BJ (cell line): ENCODE measurements at places on chromosomes 6 and 20. TPM values are rescaled to one million over a fixed set of nuclear protein-coding genes. Genes with fewer than 3 reads are reported as not detected.

DNA sequence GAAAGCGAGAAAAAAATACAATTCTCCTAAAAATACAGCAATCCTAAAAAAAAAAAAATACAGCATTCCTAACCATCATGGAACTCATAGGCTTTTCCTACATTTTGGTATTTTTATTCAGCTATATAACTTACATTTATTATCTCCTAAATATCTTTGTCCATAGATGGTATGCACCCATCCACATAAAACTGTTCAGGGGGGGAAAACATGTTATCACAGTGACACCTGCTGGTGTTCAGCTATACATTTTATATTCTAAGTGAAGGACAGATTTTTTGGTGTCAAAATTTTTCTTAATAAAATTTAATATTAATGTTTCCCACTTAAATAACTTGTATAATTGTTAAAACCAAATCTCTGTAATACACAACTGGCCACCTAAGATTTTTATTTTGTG, 58.0 kb downstream of the BLOC1S5 start:
- no peak for DNase-seq

DNA sequence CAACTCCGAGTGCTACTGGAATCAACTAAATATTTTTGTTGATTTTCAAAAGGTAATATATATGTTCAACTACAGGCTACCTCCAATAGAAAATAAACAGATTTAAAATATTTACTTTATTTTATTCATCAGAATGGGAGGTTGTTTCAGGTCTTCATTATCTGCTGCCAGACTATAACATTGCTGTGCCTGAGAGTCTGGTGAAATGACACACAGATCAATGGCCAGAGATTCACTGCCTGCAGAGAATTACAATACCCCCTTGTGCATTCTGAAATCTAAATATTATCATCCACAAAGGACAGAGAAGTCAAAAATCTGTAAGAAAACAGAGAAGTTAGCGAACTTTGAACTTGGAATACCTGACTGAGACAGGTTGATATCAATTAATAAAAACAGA, 667.8 kb upstream of the GJE1 start:
- DNase-seq, result no peak

DNA sequence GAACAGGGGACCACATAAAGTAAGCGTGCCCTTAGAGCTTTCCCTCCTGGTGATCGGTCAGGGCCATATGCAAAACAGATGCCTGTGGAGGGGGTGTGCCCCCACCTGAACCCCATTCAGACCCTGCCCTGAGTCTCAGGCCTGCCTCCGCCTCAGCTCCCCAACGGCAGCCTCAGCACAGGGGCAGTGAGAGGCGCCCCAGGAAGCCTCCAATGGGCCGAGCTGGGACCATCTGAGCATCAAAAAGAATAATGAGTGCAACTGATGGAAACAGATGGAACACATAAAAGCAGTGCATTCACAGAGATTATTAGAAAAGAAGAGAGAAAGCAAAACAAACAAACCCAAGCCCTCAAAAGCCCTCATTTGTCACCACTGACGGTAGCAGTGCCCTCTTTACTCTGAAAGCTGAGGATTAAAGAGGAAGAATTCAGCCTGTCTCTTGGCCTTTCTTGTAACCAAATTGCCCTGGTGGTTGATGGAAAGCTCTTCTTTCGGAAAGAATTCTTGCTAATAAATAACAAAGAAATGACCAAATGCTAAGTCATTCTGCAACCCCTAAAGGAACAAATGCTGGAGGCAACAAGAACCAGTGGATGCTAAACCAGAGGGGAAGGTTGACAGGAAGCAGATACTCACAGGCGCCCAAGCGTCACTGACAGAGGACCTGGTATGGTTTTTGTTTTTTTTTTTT, 6.8 kb downstream of the ADISSP start:
- peak; percentile 44 for DNase-seq

Gene NNAT
- not detected in 2 replicates for polyA plus RNA-seq

- no peak for DNase-seq
These were observed 87.8 kb downstream of the CENPW start for GRCh38 chr6:126427713-126428112.

DNA sequence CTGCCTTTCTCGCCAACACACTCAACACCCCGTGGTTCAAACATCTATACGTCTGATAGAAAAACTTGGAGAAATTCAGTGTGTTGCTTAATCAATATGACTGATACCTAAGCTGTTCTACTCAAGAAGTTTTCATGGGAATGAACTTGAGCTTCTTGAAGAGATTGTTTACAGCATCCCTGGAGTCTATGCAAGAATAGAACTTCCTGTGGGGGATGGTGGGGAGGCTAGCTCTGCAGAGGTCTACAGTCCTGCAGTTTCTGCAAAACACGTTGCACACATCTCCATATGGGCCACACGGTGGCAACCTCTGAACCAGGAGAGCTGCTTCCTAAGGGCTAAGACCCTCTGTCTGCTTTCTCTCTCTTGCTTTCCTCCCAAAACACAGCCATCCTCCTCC, 32.7 kb upstream of the FANCE start:
- DNase-seq, result no peak

DNA sequence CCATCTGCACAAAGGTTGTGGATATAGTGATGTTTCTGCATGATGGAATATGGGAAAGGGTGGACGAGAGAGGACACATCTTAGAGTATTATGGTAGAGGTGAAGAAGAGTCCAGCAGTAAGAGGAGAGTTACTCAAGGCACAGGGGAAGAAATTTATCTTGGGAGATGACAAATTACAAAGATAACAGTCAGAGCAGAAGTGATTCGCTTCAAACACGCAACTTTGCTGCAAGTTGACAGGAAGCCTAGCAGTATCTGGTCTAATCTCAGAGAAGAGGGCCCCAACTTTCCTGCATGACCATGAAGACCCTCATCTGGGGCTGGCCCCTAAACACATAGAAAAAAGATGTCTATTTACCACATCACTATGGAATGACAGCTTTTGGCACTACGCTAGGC, 1.2 kb upstream of the CALHM6 start:
- DNase-seq, result no peak

- DNase-seq, result no peak
These were observed 29.8 kb upstream of the SLC2A12 start for GRCh38 chr6:134082191-134082590.

DNA sequence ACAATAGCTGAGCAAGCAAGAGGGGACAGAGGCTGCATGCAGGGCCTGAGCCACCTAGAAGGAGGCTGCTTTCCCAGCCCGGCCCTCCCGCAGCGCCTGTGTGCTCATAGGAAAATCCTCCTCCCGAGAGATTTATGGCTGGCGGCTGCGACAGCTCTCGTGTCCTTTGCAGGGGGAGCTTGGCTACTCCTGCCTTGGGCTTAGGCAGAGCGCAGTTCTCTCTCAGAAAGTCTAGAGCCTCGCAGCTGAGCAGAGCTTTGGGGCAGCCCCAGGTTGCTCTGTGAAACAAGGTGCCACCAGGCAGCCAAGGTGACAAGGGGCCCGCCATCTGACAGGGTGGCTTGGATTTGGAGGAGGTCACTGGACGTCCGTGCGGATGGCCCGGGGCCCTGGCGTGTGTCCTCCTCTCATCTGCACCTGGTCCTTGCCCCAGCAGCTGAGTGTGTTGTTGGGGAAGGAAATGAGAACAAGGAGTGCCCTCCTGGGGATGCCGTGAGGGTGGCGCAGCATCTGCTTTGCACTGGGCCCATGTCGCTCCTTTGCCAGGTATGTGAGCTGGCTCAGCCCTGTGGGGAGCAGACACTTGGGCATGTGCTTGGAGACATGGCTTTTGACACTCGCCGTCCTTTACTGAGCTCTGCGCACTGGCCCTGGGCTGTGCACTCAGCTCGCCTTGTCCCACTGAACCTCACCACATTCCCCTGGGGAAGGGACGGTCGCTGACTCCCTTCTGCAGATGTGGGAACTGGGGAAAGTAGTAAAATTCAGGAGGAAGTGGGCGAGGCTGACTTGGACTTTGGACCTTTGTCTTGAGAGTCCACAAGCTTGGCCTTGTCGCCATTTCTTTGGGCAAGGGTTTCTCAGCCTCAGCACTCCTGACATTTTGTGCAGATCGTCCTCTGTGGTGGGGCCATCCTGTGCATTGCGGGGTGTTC, 41.9 kb downstream of the EDN3 start:
- DNase-seq, result no peak

Gene PXDC1
- 24.0 and 25.1 TPM in 2 replicates for polyA plus RNA-seq

Gene HUS1B
- 0.10 and 0.12 TPM in 2 replicates for polyA plus RNA-seq

Gene IL22RA2
- polyA plus RNA-seq, result not detected in 2 replicates

GRCh38 chr20:46648903-46649649, 2.2 kb downstream of the SLC13A3 start:
- DNase-seq, result no peak

DNA sequence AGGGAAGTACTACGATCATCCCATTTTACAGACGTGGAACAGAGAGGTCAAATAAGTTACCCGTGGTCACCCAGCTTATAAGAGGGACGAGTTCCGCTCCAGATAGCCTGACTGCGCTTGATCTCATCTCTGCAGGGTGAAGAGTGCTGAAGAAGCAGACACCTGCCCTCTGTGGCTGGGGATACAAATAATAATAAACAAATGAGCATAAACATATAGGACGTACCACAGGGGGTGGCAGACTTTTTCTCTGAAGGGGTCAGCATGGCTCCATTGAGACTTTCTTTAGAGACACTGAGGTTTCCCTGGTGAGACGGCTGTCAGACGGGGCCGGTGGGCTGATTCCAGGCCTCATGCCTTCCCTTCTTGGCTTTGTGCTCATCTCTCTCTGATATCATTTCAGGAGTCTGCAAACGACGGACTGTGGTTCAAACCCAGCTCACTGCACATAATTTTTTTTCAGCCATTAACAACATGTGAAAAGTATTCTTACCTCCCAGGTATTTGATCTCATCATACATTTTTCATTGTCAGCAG, 47.1 kb downstream of the IRF4 start:
- no peak for DNase-seq

Gene BTNL2
- polyA plus RNA-seq, result not detected in 2 replicates

GRCh38 chr6:40419377-40419776, 167.8 kb downstream of the LRFN2 start:
- DNase-seq, result no peak

GRCh38 chr6:109690373-109690736, 647 bp downstream of the AK9 start:
- no peak for DNase-seq

- DNase-seq, result no peak
These were observed 21.6 kb downstream of the ADGRG6 start for GRCh38 chr6:142323377-142323776.

- DNase-seq, result no peak
These were observed 390.1 kb downstream of the ZFAND3 start for GRCh38 chr6:38209371-38210260.

GRCh38 chr6:36560822-36561221, 13.5 kb upstream of the STK38 start:
- DNase-seq, result no peak

GRCh38 chr6:29739136-29739881, 16.1 kb downstream of the HLA-F start:
- DNase-seq, result no peak

Gene LTB
- polyA plus RNA-seq, result not detected in 2 replicates

DNA sequence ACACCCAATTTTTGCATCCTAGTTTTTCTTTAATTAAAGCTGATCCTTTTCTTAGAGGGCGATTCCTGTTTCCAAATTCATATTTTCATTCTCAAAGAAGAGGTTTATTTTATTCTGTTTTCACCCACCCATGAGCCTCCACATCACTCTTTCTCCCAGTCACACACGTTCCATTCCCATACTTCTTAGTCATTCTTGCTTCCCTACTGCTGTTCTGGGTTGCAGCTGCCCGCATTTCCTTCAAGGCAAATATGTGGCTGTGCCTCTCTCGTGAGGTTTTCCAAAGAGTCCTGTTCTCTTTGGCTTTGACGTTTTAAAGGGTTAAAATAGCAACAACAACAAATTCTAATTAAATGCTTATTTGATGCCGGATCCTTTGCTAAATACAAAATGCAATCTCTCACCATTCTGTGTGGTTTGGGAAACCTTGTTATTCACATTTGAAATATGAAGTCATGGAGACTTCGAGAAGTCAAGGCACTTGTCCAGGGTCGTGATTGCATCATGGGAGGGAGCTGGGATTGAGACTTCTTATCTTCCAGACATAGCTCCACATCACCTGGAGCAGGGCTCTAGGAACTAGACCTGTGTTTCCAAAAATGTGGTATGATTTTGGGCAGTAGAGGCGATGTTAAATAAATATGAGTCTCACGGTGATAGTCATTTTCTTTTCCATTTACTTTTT, 126.6 kb downstream of the DOK5 start:
- no peak for DNase-seq

DNA sequence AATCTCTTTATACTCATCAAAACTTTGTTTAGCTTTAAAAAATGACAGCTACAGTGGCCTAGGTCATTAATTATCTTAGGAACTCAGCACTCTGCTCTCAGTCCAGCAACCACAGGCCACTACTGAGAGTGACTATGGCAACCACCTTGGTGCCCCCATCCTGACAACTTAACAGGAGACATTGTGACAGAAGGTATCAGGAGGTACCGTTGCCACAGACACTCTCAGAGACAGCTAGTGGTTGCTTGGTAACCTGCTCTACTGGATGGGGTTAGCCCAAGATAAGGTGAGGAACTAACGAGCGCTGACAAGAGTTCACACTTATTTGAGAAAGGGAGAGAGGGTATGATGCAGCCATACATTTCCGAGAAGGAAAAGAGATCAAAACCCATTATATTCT, 76.1 kb upstream of the TFAP2D start:
- DNase-seq, result no peak

Gene NOTCH4
- 0.40 and 0.42 TPM in 2 replicates for polyA plus RNA-seq

DNA sequence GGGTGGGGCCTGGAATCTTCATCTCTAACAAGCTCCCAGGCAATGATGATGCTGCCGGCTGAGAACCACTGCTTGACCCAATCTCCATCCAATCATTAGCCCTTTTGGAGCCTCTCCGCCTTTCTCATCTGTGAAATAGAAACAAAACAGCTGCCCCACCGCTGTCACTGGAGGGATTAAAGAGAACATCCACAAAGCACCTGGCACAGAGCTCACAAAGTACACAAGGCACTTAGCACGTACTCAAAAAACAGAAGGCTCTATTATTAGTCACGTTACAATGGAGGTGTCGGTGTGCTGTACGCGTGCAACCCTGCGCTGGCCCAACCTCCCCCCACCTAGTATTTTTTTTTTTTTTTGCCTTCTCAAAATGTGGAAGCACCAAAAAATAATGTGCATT, 213.5 kb upstream of the ARID1B start:
- DNase-seq, result no peak

DNA sequence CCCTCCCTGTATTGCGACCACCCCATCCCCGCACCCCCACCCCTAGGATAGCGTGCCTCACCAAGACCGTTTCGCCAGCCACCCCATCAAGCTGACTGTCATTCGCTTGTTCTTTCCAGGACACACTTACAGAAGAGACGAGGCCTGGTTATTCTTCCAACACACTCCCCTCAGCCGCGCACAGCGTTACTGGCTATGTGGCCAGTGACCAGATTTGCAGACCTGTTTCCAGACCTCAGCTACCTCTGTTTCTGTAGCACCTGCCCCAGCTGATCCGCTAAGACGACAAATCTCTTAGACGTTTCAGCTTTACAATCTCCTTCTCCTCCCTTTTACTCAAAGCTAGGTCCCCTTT, 26.1 kb downstream of the HLA-F start:
- DNase-seq, result no peak

DNA sequence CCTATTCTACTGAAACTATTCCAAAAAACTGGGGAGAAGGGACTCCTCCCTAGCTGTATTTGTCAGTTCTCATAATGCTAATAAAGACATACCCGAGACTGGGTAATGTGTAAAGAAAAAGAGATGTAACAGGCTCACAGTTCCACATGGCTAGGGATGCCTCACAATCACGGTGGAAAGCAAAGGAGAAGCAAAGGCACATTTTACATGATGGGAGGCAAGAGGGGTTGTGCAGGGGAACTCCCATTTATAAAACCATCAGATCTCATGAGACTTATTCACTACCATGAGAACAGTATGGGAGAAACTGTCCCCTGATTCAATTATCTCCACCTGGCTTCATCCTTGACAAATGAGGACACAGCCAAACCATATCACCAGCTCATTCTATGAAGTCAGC, 111.2 kb upstream of the RIPOR2 start:
- DNase-seq, result no peak
